ENCODE measurements at places on chromosomes 6 and 20. TPM values are rescaled to one million over a fixed set of nuclear protein-coding genes. Genes with fewer than 3 reads are reported as not detected.

TRIM26 gene
- 32.3 TPM for total RNA-seq

GRCh38 chr6:3977875-3978711 is 100.8 kb downstream of the FAM217A start:
- H3K27me3 ChIP-seq = no peaks in the 10 kb centered on the region
- 0 out of 2 replicates have a peak overlapping the region, but pooled peaks have one; percentile 2 for H3K4me3 ChIP-seq
- H3K36me3 ChIP-seq = peaks cover 19% of the 10 kb centered on the region
- peaks cover 46% of the 10 kb centered on the region for H3K4me1 ChIP-seq

GRCh38 chr6:149445095-149445466 is 39.7 kb downstream of the ZC3H12D start:
- H3K4me1 ChIP-seq = peaks cover 22% of the 10 kb centered on the region
- peaks cover 21% of the 10 kb centered on the region for H3K27me3 ChIP-seq

DNA sequence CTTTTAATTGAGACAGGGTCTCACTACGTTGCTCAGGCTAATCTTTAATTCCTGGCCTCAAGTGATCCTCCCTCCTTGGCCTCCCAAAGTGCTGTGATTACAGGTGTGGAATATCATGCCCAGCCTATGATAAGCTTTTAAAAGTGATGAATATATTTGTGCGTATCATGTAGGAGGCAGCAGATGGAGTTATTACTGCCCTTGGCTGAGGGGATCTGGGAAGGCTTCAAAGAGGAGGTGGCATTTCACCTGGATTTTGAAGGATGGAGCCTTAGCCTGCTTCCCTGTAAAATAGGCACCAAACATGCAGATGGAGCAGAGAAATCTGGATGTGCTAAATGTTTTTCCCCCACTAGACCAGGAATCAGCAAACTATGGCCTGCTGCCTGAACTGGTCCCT is 10.1 kb downstream of the PIM1 start:
- no peak overlapping the region for H3K4me3 ChIP-seq
- H3K27ac ChIP-seq = no peak overlapping the region
- peaks cover 5% of the 10 kb centered on the region for H3K27me3 ChIP-seq
- H3K36me3 ChIP-seq = no peaks in the 10 kb centered on the region
- H3K4me1 ChIP-seq = no peaks in the 10 kb centered on the region
- no peak for DNase-seq
